ENCODE measurements at places on chromosomes 7 and 10.

GRCh38 chr7:7183838-7184463, 1.6 kb downstream of the C1GALT1 start:
- DNase-seq = no peak

- DNase-seq = no peak
Observed at GRCh38 chr10:100912013-100912604, 654 bp upstream of the SLF2 start.

DNA sequence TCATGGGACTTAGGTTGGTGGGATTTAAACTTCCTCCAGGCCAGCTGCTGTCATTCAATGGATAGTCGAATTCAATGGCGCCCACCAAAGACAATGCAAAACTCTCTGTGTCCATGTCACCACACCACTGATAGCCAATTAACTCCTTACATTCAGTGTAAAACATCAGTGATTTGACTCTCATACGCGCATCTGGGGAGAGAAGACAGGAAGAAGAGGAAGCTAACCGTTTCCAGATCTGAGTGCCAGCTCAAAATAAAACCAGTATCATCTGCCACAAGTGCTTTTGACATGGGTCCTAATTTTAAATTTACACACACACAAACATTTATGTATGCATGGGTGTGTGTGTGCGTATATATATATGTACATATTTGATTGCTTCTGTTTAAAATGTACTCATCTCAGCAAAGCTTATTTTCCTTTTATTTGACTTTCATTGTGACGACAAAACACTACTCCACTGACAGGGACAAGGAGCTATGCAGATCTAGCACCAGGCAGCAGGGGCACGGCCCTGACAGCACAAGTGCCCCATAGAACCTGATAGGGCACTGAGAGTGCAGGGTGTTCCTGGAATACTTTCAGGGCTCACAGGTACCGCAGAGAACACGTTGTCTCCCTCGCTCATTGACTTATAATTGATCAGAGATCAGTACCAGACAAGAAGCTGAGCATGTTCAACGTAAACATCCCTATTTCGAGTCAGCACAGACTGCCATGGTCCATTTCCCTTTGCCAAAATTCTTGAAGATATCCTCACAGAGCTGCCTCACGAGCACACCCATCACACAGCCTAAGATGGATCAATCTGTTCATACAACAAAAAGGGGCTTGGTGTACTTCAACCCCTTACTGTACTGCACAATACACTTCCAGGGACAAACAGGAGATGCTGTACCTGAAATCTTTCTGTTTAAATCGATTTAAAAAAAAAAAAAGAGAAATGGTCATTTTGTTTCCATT, 176.1 kb downstream of the COBL start:
- DNase-seq = no peak

DNA sequence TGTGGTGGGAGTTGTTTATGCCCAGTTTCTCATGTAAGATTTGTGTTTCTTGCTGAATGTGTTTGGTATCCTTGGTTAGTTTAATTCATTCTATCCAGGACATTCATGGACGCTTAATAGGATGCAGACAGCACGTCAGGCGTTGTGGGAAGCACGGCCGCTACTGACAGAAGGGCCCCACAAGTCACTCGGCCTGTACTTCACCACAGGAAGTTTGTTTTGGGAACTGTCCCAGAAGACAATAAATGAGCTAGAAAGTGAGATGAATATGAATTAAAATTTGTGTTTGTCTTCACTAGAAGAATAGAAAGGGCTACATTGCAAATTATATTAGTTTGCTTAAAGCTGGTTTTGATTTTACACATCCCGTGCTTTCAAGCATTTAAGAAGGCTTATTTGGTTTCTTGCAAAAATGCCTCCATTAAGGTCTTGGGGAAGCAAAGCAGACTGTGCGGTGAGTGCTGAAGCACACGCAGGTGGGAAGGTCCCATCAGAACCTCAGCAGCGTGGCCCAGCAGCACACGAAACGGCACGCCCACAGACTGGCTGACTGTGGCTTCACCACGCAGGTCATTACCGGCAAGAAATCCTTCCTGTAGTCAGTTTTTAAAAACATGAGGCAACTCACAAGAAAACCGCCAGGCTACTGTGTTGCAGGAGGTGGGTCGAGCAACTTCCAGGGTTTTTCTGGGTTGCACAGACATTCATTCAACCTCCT, 74.1 kb downstream of the VIPR2 start:
- no peak for DNase-seq

DNA sequence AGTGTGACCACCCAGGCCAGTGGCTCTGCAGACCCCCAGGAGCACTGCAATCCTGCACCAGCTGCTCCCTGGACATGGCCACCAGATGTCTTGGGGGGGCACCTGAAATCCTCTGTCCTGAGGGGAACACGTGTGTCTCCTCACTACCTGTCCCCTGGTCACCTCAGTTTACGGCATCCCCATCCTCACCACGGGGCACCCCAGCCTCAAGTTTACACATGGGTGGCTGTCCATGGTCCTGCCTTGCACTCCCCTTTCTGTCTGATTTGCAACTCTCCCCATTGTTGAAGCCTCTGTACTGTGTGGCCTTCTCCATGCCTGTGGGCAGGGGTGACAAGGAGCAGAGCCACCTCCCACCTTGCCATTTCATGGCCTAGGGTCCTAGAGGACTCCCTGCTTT, 67.2 kb downstream of the RAMP3 start:
- no peak for DNase-seq

DNA sequence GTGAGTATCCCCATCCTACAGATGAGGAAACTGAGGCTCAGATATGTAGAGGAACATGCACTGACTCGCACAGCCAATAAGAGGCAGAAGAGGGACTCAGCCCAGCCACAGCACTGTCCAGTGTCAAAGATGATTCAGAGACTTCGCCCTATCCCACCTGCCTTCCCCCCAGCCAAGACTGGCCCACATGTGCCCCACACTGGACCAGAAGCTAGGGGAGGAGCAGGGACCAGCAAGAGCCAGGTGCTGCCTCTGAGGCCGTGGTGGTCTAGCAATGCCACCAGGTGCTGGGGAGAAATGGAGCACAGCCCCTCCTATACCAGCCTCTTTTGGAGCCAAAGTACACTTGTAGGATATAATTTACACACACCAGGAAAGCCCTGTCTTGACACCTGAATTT, 22.3 kb downstream of the GRID1 start:
- no peak for DNase-seq

- no peak for DNase-seq
Observed at GRCh38 chr7:23490357-23491135, 20.3 kb upstream of the IGF2BP3 start.

GRCh38 chr10:101280511-101280910, 51.2 kb upstream of the LBX1 start:
- DNase-seq = no peak

DNA sequence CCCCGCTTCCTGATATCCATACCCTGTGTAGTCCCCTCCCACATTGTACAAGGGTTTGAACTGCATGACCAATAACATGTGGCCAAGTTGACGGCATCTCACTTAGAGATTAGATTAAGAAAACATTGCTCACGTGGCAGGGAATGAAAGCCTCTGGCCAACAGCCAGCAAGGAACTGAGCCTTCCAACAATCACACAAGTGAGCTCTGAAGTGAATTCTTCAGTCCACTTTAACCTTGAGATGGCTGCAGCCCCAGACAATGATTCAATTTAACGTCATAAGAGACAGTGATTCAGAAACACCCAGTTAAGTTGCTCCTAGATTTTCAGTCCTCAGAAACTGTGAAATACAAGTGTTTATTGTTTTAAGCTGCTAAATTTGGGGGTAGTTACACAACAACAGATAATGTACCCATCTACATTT, 165.9 kb upstream of the PLXNA4 start:
- DNase-seq = no peak

- no peak for DNase-seq
Observed at GRCh38 chr7:35546691-35547429, 148.1 kb downstream of the HERPUD2 start.

GRCh38 chr7:86963599-86964230, 95.7 kb downstream of the ELAPOR2 start:
- no peak for DNase-seq

GRCh38 chr7:156656598-156656997, 16.0 kb downstream of the RNF32 start:
- no peak for DNase-seq

- no peak for DNase-seq
Observed at GRCh38 chr10:66792441-66792840, 133.4 kb upstream of the LRRTM3 start.

- DNase-seq = no peak
Observed at GRCh38 chr7:8435095-8435494, 1.7 kb downstream of the NXPH1 start.

GRCh38 chr10:92291921-92292845, 1.2 kb downstream of the MARCHF5 start:
- DNase-seq = no peak

Measured in D721Med (cell line).